ENCODE measurements at places on chromosomes 12 and 14.

DNA sequence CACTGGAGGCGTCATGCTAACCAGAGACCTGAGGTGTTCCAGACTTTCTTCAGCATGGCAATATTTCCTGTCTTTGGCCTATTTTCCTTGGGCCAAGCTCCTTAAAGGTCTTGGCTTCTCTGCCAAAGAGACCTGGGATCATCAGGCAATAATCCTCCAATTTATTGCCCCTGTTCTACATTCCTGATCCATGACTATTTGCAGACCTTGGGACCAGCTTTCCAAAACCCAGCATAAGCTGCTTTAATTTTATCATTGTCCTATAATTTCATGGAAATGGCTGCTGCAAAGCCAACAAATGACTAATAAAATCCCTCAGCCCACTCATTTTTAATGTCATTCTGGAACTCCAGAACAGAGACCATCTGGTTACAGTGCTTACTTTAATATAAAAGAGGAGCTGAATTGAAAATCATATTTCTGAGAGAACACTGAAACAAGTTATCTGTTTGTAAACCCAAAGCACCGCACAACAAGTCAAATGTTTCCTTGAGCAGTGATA, 166.9 kb upstream of the BTG1 start:
- DNase-seq, result no peak

DNA sequence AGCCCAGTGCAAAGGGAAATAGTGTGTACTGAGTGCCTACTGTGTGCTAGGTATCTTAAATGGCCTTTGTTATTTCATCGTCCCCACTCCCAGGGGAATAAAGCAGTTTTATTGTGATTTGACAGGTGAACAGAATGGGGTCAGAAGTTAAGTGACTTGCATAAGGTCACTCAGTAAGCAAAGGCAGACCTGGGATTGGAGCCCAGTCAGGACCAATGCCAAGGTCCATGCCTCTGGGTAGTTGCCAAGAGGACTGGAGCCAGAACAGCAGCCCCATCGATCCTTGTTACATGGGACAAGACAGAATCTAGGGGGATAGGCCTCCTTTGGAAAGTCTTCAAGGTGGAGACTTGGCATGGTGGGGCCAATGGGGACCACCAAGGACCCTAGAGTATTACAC, 227.4 kb upstream of the PWP1 start:
- no peak for DNase-seq

GRCh38 chr14:55758796-55759195, 178.8 kb downstream of the KTN1 start:
- DNase-seq, result no peak

DNA sequence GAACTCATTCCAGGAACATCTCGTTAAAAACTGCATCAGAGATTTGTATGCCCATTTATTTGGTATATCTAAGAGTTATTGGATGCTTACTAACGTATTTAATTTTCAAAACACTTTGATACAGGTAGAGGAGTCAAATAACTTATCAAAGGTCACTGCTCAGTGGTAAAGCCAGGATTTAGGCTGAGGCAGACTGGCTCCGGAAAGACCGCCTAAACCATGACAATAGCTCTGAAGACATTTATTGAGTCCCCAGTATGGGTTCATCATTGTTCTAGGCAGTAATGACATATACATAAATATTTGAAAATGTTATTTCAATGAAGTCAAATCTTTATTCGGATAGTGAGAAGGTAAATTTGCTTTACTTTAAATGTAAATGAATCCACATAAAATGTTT, 30.3 kb downstream of the WBP11 start:
- no peak for DNase-seq

- no peak for DNase-seq
Measured at GRCh38 chr14:30883508-30884294, 9.3 kb downstream of the COCH start.

- DNase-seq, result no peak
Measured at GRCh38 chr14:74414403-74415114, 11.5 kb downstream of the SYNDIG1L start.

All from activated CD4-positive, alpha-beta T cell treated with anti-CD3 and anti-CD28 coated beads, Interleukin-2, amount 50 U/mL, for 1 hour (primary cell).